Kasumi-1 (cell line): ENCODE measurements at places on chromosomes 5 and 9.

- DNase-seq, result no peak
Observed at GRCh38 chr9:126702151-126703001, 88.6 kb downstream of the LMX1B start.

GRCh38 chr5:113678924-113679575, 165.6 kb downstream of the YTHDC2 start:
- peak; percentile 70 for DNase-seq

- DNase-seq, result no peak
Observed at GRCh38 chr9:12276505-12276904, 416.7 kb upstream of the TYRP1 start.

DNA sequence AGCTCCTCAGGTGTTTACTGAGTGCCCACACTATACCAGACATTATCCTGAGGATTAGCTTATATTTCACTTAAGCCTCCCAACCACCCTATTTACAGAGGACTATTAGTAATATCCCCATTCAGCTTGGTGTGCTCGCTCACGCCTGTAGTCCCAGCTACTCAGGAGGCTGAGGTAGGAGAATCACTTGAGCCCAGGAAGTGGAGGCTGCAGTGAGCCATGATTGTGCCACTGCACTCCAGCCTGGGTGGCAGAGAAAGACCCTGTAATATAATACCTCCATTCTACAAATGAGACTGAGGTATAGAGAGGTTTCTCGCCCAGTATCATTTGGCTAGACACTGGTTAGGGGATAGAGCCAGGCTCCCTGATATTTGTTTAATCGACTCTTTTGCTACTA, 18.0 kb upstream of the MATR3 start:
- no peak for DNase-seq

DNA sequence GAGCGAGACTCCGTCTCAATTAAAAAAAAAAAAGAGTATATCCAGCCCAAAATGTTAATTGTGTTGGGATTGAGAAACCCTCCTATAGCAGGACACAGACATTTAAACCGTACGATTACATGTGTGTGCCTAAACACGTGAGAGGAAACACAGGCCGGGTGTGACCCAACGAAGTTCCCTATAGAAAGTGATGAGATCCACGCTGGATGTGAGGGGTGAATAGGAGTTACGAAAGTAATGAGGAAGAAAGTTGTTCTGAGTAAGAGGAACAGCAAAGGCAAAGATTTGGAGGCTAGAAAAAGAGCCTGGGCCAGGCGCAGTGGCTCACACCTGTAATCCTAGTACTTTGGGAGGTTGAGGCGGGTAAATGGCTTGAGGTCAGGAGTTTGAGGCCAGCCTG, 13.6 kb downstream of the NAIF1 start:
- peak; percentile 43 for DNase-seq

DNA sequence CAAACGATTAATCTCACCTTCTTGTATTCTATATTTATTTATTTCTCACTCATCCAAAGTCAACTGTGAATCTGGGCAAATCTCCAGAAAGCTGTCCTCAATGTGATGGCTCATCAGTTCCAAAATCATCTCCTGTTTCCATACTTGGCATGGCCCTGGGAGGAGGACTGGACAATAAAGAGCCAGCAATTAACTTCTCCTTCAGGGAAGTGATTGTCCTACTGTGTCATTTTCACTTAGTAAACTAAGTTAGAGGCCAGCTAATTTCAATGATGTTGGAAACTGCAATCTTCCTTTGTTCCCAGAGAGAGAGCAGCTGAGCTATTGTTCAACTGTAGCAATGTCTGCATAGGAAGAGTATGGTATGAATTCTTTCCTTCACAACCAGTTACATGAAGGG, 17.5 kb downstream of the CDH12 start:
- no peak for DNase-seq

DNA sequence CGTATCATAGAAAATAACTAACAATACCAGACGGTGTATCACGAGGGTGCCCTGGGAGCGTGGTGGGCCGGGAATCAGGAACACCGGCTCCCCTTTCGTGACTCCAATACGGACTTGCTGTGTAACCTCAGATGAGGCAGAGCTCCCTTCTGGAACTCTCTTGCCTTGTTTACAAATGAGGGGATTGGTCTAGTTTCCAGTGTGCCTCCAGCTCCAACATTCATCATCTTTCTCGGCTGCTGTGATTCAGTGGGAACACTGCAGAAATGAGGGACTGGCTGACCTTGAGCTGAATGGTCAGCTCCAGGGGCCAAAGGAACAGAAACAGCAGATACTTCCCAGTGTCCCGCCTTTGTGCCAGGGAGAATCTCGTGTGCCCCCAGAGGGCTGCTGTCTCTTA, 22.6 kb upstream of the TGFBI start:
- no peak for DNase-seq

DNA sequence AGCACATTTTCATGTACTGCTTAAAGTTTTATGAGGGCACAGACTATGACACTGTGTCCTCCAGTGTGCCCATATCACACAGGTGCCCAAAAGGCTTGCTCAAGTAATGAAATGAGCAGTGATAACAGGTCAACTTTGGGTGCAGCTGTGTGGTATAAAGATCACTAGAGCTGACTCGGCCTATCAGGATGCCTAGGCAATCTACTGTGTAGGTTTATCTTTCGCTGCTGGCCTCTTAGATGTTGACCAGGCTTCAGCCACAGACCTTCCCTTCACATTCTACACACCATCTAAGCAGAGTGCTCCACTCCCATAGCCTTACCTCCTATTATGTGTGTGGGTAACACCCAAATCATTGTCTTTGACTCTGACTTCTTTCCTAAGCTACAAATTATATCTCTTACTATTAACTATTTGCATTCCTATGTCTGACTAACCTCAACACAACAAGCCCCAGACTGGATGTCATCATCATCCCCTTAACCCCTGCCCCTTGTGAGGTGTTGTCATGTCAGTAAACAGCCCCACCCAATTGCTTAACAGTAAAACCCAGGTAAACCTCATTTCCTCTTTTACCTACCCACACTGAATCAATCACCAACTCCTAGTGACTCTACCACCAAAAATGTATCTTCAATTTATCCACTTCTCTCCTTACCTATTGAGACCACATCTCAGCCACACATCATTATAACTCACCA, 2.5 kb downstream of the SREK1IP1 start:
- no peak for DNase-seq

DNA sequence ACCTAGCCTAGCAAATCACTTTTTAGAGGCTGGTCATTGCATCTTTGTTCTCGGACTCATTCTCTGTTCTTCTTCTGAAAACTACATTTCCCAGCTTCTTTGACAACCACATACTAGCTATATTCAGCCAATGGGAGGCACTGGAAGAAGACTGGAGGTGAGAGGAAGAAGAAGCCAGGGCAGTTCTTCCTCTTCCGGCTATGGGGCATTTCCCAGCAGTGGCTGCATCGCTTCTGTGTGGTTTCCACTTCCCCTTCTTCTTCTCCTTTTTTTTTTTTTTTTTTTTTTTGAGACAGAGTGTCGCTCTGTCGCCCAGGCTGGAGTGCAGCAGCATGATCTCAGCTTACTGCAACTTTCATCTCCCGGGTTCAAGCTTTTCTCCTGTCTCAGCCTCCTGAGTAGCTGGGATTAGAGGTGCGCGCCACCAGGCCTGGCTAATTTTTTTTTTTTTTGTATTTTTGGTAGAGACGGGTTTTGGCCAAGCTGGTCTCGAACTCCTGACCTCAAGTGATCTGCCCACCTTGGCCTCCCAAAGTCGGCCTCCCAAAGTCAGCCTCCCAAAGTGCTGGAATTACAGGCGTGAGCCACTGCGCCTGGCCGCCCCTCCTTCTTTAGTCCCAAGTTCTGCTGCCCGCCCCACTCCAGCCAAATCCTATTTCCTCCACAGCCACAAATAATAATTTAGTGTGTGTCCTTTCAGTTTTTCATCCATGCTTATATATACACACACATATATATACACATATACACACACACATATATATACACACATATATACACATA, 6.9 kb upstream of the UBAP1 start:
- DNase-seq, result peak; percentile 97

DNA sequence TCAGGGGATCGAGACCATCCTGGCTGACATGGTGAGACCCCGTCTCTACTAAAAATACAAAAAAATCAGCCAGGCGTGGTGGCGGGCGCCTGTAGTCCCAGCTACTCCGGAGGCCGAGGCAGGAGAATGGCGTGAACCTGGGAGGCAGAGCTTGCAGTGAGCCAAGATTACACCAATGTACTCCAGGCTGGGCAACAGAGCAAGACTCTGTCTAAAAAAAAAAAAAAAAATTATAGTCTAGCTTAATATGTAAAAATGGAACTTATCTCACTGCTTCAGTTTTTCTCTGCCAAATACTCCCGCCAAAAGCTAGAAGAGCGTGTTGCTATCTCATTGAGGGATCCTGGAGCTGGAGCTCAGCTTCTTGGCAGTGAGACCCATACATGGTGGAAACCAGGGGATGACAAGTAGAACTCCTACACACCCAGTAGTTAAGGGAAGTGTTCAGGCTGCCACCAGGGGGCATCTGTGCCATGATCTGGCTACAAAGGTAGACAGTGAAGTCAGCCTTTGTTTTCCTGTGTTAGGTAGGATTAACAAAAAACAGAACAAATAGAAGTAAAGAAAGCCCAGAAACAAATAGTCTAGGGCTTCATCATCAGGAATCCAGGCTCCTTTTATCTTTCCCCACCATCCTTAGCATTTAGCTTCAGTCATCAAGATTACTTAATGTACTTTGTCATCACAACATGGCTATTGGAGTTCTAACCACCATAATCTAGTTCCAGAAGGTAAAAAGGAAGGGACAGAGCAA, 33.6 kb upstream of the GLIPR2 start:
- DNase-seq, result peak; percentile 89

DNA sequence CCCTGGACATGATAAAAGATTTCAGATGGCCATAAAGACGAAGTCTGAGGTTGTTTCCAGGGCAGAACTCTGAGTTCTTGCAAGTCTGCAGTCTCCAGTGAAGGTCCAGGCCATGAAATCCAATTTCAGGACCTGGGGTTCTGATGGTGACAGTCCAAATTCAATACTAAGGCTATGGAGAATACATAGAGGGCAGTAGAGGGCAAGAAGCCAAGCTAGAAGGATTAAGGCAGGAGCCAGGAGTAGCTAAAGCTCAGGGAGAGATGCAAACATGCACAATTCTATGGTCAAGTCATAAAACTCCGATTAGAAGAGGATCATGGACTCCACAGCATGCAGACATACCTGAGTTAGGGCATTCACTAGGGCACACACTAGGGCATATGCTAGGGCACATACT, 11.4 kb downstream of the SLIT3 start:
- DNase-seq, result no peak
